ENCODE measurements at places on chromosomes 7 and 10. TPM values are rescaled to one million over a fixed set of nuclear protein-coding genes. Genes with fewer than 3 reads are reported as not detected.

GRCh38 chr10:75531571-75532031 lies 100.2 kb downstream of the LRMDA start:
- DNase-seq: no peak

- DNase-seq: no peak
These were observed 15.2 kb upstream of the EXOC6 start for GRCh38 chr10:92832998-92833650.

GRCh38 chr7:3042861-3043489 lies 692 bp downstream of the CARD11 start:
- no peak for DNase-seq

- DNase-seq: no peak
These were observed 120.2 kb downstream of the CDH23 start for GRCh38 chr10:71516890-71517289.

DNA sequence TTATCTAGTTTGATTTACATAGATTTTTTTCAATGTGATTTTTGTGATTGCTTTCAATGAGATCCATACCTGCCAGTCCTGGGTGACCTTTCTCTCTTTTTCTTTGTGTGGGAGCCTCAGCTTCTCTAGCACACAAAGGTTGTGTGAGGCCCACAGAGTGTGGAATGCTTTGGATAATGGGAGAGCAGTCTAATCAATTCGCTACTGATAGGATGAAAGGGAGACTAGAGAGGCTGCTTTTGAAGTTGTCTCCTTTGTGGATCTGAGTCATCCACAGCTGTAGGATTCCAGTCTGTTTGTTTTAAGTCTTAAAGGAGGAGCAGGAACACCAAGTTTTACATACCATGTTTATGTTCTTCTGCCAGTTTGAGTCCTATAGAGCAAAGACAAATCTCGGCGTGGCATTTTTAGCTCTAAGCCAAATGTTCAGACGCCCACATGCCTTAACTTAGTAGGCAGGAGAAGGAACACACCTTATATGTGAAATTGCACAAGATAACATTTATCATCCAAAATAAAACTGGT lies 330.0 kb downstream of the ARL4A start:
- DNase-seq: no peak

DNA sequence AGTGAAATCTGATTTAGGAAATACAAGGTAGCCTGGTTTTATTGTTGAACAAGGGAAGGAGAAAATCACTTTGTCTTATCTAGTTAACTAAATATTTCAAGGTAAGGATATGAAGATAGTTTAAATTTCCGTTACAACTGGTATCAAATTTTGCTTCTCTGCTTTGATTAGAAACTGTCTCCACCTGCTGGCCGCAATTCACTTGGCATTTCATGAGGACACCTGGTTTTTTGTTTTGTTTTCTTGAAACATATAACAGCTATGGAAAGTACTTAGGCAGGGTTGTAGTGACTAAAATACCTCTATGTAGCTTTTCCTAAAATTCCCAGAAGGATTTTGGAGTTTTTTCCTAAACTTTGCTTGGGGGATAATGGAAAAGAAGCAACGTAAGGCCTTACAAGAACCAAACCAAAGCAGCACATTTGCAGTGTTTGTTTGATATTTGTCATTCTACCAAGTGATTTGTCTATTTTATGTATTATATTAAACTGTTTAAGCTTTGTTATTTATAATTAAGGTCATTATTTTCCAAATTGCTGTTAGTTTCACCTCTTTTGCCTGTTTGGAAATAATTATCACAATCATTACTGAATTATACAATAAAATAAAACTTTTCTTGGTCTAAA lies 73.6 kb downstream of the AHCYL2 start:
- peak; percentile 38 for DNase-seq

GRCh38 chr7:2616387-2617324 lies 15.1 kb upstream of the TTYH3 start:
- no peak for DNase-seq

GRCh38 chr7:2281541-2281940 lies 32.7 kb downstream of the SNX8 start:
- no peak for DNase-seq

DNA sequence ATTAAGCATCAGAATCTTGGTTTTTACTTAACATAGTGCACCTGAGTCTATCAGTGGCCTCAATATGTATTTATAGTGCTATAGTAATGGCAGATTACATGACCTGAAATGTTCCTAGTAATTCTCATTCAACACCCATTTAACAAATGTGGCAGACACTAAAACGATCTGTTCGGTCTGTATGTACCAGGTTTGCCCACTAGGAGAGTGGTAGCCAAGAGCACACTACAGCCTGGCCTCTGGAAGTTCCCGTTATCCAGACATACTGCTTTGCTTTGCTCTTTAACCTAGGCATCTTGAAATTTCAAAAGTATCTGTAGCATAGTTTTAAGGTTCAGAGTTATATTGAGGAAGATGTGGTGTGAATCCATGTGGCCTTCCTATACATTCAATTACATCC lies 395.7 kb upstream of the NRG3 start:
- DNase-seq: no peak

- DNase-seq: no peak
These were observed 19.1 kb downstream of the DNAJB6 start for GRCh38 chr7:157355784-157356511.

DNA sequence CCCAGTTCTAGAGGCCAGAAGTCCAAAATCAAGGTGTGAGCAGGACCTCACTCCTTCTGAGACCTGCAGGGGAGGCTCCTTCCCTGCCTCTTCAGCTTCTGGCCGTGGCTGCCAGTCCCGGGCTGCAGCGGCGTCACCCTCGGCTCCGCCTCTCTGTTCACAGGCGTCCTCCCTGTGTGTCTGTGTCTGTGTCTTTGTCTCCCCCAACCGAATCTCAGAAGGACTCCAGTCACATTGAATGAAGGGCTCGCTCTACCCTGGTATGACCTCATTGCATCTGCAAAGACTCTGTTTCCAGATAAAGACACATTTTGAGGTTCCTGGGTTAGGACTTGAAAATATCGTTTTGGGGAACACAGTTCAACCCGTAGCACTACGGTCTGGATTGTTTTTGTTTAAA lies 33.1 kb upstream of the GALNT11 start:
- DNase-seq: peak; percentile 44

Gene RNF133
- 0.49 TPM for total RNA-seq

Gene LBX1
- total RNA-seq: not detected
